Activated CD4-positive, alpha-beta T cell treated with anti-CD3 and anti-CD28 coated beads, Interleukin-2, amount 10 ng/mL, durations not matched to agents 7 days and 5 days (primary cell): ENCODE measurements at places on chromosomes 7 and 10. TPM values are rescaled to one million over a fixed set of nuclear protein-coding genes. Genes with fewer than 3 reads are reported as not detected.

DNA sequence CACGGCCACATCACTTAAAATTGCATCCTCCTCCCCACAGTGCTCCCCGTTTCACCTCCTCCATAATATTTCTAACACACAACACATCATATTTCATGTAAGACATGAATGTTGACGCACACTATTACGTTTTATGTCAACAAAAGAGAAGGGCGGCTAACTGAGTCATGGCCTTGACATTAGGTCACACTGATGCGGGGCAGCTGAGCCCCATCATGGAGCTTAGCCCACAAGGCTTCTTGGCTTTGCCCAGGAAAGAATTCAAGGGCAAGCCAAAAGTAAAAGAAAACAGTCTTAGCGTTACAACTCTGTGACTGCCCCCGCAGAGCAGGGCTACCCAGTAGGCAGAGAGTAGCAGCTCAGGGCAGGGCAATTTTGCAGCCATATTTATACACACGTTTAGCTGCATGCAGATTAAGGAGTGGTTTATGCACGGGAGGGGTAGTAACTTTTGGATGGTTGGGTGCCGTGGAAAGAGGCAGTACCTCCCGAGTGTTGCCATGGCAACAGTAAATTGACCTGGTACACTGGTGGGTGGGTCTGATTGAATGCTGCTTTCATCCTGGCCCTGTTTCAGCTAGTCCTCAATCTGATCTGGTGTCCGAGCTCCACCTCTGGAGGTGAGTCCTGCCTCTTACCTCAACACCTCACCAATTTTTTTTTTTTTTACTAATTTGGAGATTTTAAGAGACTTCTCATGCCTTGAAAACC, 156.2 kb upstream of the FRMD4A start:
- no peak for DNase-seq
- no peak overlapping the region for H3K4me3 ChIP-seq
- no peaks in the 10 kb centered on the region for H3K36me3 ChIP-seq
- peaks cover 19% of the 10 kb centered on the region for H3K27me3 ChIP-seq

The SPDYE6 gene
- total RNA-seq, result not detected

The GPR85 gene
- total RNA-seq, result not detected

- H3K27me3 ChIP-seq, result no peaks in the 10 kb centered on the region
- no peak overlapping the region for H3K27ac ChIP-seq
- DNase-seq, result no peak
- no peaks in the 10 kb centered on the region for H3K36me3 ChIP-seq
Measured at GRCh38 chr7:74443543-74444247, 10.0 kb upstream of the GTF2IRD1 start.

The COL1A2 gene
- 0.06 TPM for total RNA-seq

DNA sequence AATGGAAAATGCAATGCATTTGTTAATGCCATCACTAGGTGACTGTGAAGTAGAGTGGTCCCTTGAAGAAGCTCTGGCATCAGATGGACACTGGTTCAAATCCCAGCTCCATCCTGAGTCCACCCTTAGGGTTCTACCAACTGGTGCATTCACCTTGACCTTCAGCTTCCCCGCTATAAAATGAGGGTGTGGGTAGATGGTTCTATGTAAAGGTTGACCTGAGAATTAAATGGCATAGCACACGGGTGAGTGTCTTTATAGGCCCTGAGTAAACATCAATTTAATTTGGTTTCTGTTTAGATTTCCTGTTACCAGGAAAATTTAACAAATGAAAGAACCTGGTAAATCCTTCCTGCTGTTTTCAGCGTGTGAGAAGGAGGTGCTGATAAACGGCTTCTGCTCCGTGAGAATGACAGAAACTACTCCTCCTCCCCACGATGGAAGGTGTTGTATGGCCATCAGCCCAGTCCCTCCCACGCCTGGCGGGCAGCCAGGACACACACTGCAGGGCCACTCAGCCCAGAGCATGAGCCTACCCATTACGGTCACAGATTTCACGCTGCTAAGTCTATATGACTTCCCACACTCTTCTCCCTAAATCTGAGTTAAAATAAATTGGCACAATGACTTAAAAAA, 210.1 kb downstream of the TNS3 start:
- no peaks in the 10 kb centered on the region for H3K27me3 ChIP-seq
- no peak for DNase-seq
- H3K36me3 ChIP-seq, result no peaks in the 10 kb centered on the region
- no peak overlapping the region for H3K27ac ChIP-seq
- no peak overlapping the region for H3K4me3 ChIP-seq
- H3K4me1 ChIP-seq, result no peaks in the 10 kb centered on the region

The RTKN2 gene
- 8.5 TPM for total RNA-seq
